ENCODE measurements at places on chromosomes 4 and X.

DNA sequence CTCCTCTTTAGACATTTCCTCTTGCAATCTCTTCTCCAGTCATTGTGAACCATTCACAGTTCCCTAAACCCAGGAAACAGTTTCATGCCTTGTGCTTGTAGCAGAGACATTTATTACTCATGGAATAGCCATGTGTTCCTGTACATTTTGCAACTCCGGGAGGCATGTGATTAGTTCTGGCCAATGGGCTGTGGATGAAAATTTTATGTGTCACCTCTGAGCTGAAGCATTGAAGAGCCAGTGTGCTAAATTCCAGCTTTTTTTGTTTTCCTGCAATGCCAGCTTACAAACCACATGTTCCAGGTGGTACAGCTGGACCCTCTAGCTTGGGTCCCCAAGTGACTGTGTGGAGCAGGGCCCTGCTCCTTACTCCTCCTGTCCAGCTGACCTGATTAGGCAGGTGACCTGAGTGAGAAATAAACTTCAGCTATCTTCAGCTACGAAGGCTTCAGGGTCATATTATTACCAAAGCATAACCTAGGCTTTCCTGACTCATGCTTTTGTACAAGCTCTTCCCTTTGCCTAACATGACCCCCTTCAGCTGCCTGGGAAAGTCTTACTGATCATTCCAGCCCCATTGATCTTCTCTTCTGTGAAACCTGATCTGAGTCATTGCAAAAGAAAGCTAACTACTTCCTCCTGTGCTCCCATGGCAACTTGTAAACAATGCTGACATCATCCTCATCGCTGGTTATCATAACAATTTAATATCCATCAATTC is 200.4 kb downstream of the PTTG2 start:
- no peak for DNase-seq

GRCh38 chr4:2891294-2891693 is 47.6 kb downstream of the ADD1 start:
- DNase-seq, result no peak

DNA sequence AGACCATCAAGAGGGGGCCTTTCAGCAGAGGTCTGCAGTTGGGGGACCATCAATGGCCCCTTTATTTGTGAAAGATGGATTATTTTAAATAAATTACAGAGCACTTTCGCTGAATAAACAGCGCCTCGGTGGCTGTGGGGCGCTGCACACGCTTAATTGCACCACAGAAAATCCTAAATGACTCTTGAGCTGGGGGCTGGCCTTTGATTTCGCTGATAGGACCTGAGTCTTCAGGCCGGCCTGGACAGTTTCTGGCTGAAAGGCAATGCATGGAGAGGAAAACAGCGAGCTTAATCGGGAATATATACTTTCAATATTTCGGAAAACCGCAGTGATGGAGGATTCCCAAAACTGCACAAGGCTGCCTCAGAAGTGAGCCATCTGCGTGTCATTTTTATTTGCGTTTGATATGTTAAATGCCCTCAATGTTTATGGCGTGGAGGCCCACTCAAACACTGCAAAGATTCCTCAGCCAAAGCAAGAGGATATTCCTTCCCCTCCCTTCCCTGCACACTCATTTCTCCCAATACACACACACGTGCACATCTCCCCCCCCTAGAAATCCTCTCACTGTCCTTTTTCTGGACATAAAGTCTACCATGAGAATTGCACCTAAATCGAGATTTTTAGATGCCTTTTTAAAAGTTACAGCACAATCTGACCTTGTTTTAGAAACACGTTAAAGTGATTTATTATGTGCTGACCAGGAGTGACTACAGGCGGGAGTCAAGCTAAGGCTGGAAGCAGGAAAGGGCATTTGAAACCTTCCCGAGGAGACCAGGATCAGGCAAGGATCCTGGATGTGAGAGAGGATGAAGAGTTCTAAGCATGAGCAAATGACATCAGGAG is 340.7 kb downstream of the RAB28 start:
- no peak for DNase-seq

DNA sequence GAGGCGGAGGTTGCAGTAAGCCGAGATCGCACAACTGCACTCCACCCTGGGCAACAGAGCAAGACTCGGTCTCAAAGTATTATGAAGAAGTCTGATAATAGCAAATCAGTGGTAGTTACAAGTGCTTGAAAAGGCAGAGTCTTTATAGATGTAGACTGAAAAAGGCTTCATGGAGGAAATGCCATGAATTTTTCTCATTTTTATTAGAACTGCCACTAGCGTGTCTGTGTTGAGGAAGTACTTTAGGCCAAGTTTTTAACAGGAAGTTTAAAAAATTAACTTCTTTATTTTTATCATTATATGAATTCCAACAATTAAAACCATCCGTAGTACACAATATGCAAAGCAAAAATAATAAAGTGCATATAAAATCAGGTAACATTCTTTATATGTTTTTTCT is 32.8 kb upstream of the IL13RA1 start:
- DNase-seq, result no peak

GRCh38 chr4:7183161-7183560 is 9.2 kb upstream of the SORCS2 start:
- DNase-seq, result no peak

DNA sequence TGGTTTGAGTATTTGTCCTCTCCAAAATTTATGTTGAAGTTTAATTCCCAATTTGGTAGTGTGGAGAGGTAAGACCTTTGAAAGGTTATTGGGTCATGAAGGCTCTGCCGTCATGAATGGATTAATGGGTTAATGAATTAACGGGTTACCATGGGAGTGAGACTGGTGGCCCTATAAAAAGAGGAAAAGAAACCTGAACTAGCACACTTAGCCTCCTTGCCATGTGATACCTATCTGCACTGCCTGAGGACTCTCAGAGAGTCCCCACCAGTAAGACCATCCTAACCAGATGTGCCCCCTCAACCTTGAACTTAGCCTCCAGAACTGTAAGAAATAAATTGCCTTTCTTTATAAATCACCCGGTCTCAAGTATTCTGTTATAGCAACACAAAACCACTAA is 39.3 kb downstream of the PAGE1 start:
- DNase-seq, result no peak

DNA sequence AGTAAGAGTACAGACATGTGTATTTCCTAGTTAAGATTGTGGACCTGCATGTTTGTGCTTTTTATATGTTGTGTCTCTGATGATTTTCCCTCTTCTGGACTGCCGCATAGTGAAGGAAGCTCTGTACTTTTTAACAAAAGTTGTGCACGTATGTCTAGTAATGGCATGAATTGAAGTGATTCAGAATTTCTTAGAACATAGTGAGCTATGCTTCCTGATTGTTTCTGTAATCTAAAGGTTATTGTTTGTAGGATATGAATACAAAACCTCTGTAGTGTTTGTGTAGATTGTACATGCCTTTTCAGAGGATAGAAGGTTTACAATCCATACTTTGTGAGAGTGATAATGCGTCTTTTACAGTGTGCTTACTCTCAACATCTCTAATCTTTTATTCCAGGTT is 37.0 kb upstream of the NUDT6 start:
- DNase-seq, result no peak

DNA sequence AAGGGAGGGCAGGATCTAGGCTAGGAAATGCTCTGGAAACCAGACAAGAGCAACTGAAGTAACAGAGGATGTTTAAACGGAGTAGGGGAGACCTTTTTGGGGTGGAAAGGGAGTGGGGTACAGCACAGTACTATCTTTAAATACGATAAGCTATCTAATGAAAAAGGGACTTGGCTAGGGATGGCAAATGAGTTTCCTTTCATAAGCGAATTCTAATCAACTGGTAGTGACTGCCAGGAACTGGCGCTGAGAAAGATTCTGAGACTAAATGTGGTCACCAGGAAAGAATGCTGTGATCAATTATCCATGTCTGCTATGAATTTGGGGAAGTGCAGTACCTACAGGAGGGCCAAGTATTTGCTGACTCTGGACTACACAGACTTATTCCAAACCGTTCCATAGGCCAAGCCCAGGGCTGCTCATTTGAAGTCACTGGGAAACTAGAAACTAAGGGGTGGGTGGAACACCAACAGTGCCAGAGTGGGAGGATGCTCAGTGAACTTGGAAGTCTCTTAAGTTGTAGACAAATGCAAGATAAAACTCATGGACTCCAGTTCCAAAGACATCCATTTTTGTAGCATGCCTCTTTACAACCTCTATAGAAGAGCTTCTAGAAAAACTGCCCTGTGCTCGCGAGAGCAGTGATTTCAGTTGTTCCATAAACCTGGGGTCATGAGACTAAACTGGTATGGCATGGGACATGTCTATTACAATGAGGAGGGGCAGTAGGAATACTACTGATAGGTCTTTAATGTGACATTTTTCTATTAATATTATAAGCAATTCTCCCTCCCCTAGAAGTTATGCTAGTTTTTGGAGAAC is 2.0 kb downstream of the TRAPPC2 start:
- DNase-seq, result peak; percentile 57

GRCh38 chrX:132533409-132533808 is 44.6 kb upstream of the MBNL3 start:
- no peak for DNase-seq

- DNase-seq, result no peak
These were observed 3.1 kb downstream of the RBMXL3 start for GRCh38 chrX:115192244-115192700.

DNA sequence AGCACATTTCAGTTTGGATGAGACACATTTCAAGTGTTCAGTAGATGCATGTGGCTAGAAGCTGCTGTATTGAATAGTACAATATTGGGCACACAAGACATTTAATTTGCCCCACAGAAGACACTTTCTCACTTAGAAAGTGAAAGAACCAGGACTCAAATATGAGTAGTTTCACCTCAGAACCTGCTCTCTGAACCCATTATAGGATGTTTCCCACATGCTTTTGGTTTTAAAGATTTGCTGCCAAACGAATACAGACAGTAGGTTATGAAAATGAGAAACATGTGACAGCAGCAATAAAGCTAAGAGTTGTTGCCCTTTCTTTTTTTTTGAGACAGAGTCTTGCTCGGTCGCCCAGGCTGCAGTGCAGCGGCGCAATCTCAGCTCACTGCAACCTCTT is 32.3 kb downstream of the C4orf54 start:
- no peak for DNase-seq

GRCh38 chr4:10164877-10165283 is 48.3 kb upstream of the WDR1 start:
- DNase-seq, result no peak

GRCh38 chr4:140071806-140072205 is 82.2 kb downstream of the MAML3 start:
- no peak for DNase-seq

- peak; percentile 80 for DNase-seq
These were observed 44.8 kb downstream of the GAB1 start for GRCh38 chr4:143381189-143382118.

DNA sequence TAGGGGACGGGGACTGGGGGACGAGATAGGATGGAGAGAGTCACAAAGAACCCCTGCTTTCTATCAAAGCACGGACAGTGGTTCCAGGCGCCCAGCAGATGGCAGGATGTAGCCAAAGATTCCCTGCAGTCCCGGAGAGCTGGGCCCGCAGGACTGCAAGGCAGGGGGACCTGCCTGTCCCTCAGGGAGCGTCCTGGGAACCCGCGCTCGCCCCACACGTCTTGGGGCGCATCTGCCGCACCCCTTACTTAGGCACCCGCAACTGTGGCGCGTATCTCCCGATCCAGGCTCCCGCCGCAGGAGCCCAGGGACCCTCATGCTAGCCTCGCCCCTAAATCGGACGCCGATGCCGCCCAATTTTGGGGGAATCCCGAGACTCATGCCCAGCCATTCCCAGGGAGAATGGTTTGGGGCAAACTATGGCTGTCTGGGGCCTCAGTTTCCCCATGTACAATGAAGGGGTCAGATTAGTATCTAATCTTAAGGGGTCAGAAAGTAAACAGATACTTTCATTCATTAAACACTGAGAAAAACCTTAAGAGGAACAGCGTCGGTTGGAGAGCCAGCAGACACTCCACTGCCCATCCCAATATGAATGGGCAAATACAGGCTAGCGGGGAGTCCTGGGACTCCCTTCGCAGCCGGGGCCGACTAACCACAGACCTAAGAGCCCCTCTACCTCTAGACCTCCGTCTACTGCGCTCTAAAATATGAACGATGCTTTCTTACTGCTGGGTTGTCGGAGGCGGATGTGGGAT is 581 bp upstream of the STK32B start:
- DNase-seq, result peak; percentile 14

GRCh38 chr4:119025420-119025819 is 110.2 kb upstream of the MYOZ2 start:
- DNase-seq, result no peak

Measured in OCI-LY7 (cell line).